ENCODE measurements at places on chromosomes 6 and 20.

GRCh38 chr20:46757754-46758678 lies 48.6 kb downstream of the SLC2A10 start:
- peak; percentile 57 for DNase-seq

DNA sequence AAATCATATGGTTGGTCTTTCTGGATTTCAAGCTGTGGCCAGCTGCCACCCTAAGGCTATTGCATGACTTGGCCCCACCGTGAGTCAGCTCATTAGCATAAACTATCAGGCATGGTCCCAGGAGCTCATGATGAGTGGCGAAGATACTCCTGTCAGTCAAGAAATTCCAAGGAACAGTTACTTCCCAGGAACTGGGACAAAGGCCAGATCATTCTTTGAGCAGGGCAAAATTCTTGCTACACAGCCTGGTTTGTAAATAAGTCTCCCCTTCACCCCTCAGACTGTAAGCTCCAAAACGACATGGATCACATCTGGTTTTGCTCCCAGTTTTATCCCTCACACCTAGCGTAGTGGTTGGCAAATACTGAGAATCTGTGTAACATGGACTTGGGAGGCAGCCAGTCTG lies 33.0 kb upstream of the KIAA1586 start:
- no peak for DNase-seq

- DNase-seq = no peak
Measured at GRCh38 chr20:38337561-38338140, 8.6 kb upstream of the LBP start.

GRCh38 chr6:31187780-31188194 lies 17.3 kb upstream of the POU5F1 start:
- no peak for DNase-seq

- no peak for DNase-seq
Measured at GRCh38 chr6:89985751-89986493, 91.7 kb downstream of the GJA10 start.

DNA sequence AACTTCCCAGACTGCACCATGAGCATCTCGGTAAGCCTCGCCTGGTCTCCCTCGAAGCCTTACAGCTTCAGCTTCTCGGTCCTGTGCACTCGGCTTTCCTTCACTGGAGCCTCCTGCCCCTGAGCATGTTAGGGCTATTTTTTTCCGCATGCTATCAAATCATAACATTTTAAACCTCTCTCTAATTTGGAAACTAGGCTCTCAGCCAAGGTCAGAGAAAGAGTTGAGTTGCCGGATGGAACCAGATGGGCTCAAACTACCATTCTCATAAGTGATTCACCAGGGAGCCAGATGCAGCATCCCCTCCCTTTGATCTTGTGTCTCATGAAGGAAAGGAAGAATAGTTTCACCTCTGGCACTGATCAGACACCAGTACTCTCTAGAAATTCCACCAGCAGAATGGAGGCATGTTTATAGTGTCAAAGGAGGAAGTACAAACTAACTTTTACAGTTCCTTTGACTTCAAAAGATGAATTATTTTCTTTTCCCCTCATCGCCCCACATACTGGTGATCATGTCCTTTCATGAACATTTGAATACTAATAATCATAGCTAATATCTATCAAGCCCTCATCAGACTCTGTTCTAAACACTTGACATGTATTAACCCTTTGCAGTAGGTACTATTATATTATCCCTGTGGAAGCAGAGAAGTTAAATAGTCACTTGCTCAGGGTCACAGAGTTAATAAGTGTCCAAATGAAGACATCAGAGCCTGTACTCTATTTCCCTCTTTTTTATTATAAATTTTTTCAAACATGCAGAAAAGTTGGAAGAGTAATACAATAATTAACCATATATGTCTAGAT lies 46.7 kb downstream of the MAP1LC3A start:
- no peak for DNase-seq

- no peak for DNase-seq
Measured at GRCh38 chr6:131258010-131258652, 122.9 kb downstream of the AKAP7 start.

- DNase-seq = no peak
Measured at GRCh38 chr6:47308552-47309290, 984 bp downstream of the TNFRSF21 start.

DNA sequence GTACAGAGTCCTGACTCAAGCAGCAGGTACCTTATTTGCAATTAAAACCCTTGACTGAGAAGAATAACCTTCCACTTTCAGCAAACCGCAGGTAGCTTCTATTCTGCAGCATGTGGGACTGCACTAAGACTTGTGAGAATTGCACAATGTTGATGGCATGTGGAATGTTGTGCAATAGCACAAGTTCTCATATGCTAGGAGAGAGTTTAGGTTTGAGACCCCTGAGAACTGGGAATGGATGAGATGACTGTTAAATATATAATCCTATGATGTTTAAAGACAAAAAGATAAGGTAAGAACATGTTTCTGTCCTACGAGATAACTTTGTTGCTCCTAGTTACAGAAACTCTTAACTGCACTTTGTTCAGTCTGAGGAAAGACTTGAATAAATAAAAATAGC lies 194.6 kb downstream of the OTOR start:
- DNase-seq = no peak

DNA sequence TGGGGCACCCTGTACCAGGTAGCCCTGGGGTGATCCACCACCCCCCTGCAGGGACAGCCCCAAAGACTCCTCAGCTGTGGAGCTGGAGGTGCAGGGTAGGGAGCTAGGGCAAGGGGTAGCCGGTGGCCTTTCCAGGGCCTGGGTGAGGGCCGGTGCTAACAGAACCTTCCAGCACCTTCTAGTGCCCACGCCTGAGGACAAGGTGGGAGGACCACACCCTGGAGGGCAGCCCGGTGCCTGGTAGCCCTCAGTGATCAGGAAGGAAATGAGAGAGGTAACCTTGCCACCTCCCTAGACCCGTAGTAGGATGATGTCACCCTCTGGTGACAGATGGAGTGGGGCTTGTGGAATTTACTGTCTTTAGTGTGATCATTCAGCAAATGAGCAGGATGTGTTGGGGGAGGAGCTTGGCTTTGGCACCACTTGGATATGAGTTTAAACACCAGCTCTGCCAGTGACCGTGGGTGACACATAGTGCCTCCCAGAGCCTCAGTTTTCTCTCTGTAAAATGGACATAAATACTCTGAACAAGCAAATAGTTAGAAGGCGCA lies 187.7 kb downstream of the NFATC2 start:
- DNase-seq = no peak

- DNase-seq = no peak
Measured at GRCh38 chr20:10436053-10436699, 1.1 kb downstream of the SLX4IP start.

GRCh38 chr20:64149141-64149540 lies 15.1 kb upstream of the MYT1 start:
- peak; percentile 7 for DNase-seq

DNA sequence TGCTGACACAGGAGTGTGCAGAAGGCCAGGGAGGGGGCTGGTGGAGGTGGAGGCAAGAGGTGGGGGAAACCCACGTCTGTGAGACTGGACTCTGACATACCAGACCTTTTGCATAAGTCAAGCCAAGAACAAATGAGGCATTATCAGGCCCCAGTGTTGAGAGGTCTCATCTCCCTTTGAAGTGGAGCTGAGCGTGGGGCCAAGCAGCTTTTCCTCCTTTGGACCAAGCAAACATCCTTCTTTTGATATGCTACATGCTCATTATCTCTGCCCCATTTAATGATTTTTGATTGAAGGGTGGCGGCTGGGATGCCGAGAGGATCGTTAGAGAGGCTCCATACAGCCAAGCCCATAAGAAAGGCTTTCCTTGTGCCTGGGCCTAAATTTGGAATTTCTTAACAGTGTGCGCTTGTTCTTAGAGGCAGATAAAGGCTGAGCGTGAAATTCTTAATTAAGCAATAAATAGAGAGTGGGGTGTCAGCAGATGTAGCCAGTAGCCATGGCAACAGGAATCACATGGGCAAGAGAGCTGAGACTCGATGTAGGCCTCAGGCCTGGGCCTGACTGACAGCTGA lies 244.5 kb downstream of the PKHD1 start:
- DNase-seq = no peak

DNA sequence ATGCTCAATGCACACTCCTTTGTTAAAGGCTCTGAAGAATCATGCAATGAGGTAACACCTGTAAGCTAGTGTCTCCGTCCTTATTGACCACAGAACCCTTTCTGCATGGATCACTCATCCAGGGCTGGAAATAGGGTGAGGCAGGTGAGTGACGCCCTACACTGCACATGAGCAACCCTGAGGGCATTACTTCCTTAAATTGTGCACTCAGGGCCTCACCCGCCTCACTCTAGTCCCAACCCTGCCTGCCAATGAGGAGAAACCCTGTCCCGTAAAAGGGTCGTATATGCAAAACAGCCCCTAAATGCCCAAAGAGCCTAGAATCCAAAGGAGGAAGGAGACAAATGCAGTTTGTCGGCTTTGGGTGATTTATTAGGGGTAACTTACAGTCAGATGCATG lies 33.6 kb upstream of the NOP56 start:
- no peak for DNase-seq
